ENCODE measurements at places on chromosomes 2 and 18.
A peak's percentile ranks its signal among the peaks of the same experiment; 100 is the strongest.

DNA sequence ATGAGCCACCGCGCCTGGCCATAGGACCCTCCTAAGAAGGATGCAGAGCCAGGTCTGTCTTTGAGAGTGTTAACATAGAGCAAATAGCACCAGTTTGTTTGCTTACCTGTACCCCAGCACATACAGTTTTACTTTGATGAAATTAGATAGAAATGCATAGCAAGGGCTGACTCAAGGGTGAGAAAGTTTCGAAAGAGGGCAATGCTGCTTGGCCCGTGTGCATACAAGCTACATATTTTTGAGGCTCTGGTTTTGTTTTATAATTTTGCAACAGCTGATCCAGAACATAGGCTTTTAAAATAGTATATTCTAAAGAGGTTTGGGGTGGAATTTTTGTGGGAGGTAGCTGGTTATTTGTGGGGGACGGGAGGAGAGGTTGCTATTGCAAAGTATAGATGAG, 151.7 kb downstream of the MCFD2 start:
- DNase-seq, result no peak

DNA sequence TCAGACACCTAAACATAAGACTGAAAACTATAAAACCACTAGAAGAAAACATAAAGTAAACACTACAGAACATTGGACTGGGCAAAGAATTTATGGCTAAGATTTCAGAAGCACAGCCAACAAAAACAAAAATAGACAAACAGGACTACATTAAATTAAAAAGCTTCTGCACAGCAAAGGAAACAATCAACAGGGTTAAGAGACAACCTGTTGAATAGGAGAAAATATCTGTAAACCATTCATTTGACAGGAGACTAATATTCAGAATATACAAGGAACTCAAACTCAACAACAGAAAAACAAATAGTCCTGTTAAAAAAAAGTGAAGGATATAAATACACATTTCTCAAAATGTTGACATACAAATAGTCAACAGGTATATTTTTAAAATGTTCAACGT, 106.7 kb upstream of the FANCL start:
- no peak for DNase-seq

GRCh38 chr18:269480-270095, 1.7 kb upstream of the THOC1 start:
- DNase-seq, result no peak

DNA sequence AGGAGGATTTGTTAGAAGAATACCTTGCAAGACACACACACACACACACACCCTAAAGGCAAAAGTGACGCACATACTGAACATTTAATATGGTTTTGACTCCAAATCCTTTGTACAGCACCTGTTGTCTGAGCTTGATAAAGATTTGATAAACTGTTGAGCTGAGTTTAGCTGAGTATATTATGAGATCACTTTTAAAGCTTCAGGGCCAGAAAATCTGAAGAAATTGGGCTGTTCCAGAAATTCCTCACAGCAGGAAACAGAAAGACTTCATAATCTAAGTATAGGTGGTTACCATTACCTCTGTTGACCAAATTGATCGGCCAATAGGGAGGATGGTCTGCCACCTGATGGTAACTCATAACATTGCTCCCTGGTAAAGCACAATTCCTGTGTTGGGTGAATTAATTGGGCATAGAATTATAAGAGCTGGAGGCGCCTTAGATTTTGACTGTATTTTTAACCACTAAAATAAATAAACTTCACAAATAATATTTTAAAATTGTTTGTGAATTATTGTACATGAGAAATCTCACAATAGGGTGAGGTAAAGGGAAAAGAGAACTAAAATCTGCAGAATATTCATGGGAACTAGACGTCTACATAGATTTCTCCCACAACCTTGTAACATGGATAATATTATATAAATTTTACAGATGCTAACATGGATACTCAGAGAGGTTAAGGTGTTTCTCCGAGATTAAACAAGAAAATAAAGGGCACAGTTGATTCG, 21.8 kb upstream of the RPIA start:
- DNase-seq, result peak; percentile 3

- no peak for DNase-seq
Measured at GRCh38 chr2:218839430-218839829, 7.8 kb upstream of the PRKAG3 start.
